ENCODE measurements at places on chromosomes 11 and 22.

DNA sequence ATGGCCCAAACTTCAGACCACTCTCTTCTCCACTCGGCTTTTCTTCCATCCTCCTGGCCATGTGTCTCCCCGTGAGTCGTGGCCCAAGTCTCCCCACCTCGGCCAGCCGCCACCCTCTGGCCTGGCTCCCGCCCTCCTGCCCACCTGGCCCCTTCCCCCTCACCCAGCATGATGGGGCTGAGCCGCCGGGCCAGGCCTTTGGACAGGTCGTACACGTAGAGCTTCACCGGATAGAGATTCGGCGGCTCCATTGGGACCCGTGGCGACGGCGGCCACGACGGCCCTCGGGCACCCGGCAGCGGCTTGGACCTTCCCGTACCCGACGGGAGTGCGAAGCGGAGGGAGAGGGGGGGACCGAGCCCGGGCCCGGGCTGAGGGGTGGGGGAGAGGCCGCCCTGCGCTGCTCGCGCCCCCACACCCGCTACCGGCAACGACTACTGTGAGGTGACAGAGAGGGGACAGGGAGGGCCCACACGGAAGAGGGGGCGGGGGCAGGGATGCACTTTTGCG is at the start of gene DESI1:
Gene DESI1, minus strand, starts transcription at position 455 of the 510 bp plus-strand sequence. Its CDS starts 204 bp downstream, at position 251.
- DNase-seq = no peak

DNA sequence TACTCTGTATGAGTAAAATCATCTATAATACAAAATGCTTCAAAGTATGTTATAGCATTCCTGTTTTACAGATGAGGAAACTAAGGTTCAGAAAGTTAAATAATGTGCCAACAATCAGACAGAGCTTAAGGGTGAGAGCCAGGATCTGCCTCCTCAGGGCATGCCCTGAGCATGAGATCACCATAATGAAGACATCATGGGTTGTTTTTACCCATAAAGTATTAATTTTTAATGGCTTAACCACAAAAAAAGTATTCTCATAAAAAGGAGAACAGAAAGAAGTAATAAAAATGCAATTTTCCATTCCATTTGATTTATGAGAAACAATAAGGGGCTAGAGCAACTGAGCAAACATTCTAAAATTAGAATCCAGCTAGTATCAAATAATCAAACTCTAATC is 534.3 kb upstream of the ARHGAP42 start:
- no peak for DNase-seq

DNA sequence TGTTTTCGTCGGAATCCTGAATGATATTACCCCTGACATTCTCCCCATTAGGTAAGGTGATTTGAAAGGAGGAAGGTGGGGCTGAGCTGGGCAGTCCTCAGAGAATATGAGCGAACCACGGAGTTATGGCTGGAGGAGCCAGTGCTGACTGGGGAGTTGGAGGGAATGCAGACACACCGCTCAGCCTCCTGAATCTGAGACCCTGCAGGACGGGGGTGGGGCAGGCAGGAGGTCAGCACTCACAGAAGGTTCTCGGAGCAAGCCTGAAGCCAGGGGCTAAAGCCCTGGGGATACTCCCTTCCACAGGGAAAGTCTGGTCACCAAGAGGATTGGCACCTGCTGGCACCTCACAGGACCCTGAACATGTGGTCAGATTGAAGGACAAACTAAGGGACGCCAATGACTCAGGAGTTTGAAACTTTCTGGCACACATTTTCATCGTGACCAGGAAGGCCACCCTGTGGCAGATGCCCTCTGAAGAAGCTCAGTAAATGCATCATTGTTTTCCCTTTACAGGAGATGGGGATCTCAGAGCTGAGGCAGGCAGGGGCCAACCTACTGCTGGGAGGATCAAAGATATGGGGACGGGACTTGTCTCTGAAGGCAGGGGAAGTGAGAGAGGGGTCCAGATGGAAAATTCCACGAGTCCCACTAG is 26.9 kb upstream of the FCHSD2 start:
- no peak for DNase-seq

DNA sequence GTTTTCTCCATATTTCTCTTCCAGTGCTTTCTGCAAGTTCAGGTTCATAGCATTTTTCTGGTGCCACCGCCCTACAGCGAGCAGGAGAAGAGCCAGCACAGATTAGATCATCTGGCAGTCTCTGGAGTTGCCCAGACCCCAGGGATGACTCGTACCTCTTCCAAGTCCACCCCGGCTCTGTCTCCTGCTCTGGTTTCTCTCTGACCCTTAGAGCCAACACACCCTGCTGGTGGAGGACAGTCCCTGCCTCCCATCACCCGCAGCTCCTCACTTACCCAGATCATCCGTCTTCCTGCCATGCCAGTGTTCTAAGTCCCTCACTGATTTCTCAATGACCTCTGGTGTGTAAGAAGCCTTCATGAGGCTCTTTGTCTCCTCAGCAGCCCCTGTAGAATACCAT is 28.0 kb downstream of the TST start:
- no peak for DNase-seq

- DNase-seq = peak; percentile 78
Measured at GRCh38 chr11:43504316-43504950, 145.7 kb downstream of the TTC17 start.

- no peak for DNase-seq
Measured at GRCh38 chr22:23903328-23903971, 9.3 kb downstream of the MIF start.

GRCh38 chr11:34314936-34315335 is 42.9 kb downstream of the ABTB2 start:
- DNase-seq = no peak

DNA sequence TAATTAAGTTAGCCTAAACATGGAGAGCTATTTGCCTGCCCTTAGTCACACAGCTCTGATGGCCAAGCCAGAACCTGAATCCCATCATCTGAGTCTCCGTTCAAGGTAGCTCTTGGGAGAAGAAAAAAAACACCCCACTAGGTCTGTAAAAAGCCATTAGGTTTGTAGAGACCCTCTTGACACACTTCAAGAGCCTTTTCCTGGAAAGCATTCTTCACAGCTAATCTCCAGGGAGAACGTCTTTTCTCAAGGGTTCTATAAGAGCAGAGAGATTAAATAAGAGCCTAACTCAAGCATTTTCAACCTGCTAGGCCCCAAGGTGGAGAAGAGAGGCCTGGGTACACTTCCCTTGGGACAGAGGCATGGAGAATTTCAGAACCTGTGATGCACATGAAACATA is 61.6 kb upstream of the NAV2 start:
- DNase-seq = no peak

- no peak for DNase-seq
Measured at GRCh38 chr11:117072517-117073461, 25.4 kb downstream of the SIK3 start.

- peak; percentile 68 for DNase-seq
Measured at GRCh38 chr11:120229451-120230424, 10.2 kb upstream of the POU2F3 start.

DNA sequence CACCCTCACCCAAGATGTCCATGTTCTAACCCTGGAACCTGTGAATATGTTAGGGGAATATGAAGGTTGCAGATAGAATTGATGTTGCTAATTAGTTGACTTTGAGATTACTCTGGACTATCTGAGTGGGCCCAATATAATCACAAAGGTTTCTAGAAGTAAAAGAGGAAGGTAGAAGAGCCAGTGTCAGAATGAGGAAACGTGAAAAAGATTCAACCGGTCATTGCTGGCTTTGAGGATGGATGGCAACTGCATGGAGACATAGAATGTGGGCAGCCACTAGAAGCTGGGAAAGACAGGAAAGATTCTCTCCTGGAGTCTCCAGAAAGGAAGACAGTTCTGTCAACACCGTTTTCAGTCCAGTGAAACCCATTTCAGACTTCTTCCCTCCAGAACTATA is 86.6 kb downstream of the CLPB start:
- DNase-seq = no peak

GRCh38 chr11:118870396-118871343 is 13.0 kb upstream of the CXCR5 start:
- no peak for DNase-seq

- DNase-seq = peak; percentile 81
Measured at GRCh38 chr11:8832571-8833260, 78.3 kb upstream of the AKIP1 start.

DNA sequence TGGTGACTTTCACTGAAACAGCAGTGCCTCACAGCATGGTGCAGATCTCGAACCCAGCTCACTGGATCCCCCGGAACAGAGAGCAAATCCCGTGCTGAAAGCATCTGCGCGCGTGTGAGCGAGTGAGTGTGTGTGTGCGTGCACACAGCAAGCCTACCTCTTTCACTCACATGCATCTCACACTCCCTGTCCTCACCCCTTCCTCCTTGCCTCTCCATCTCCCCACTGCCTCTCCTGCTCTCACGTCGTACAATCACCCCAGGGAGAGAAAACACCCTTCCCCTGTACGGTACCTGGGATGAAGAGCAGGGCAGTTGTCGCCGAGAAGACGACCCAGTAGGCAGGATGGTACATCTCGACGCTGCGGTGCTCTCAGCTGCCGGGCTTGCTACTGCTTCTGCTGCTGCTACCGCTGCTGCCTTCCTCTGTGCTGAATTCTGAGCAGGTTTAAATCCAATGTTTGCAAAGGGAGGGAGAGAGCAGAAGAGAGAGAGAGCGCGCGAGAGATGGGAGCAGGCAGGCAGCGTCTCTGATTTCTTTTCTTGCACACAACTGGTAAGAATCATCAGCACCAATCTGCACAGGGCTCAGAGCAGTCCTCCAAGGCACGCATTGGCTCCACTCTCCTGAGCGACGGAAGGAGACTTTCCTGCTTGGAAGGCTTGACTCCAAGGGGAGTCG is at the start of gene OPCML:
Gene OPCML, minus strand, starts transcription at position 531 of the 681 bp plus-strand sequence.
- DNase-seq = peak; percentile 87

GRCh38 chr11:1205987-1206331 is 16.9 kb upstream of the MUC5B start:
- DNase-seq = no peak

DNA sequence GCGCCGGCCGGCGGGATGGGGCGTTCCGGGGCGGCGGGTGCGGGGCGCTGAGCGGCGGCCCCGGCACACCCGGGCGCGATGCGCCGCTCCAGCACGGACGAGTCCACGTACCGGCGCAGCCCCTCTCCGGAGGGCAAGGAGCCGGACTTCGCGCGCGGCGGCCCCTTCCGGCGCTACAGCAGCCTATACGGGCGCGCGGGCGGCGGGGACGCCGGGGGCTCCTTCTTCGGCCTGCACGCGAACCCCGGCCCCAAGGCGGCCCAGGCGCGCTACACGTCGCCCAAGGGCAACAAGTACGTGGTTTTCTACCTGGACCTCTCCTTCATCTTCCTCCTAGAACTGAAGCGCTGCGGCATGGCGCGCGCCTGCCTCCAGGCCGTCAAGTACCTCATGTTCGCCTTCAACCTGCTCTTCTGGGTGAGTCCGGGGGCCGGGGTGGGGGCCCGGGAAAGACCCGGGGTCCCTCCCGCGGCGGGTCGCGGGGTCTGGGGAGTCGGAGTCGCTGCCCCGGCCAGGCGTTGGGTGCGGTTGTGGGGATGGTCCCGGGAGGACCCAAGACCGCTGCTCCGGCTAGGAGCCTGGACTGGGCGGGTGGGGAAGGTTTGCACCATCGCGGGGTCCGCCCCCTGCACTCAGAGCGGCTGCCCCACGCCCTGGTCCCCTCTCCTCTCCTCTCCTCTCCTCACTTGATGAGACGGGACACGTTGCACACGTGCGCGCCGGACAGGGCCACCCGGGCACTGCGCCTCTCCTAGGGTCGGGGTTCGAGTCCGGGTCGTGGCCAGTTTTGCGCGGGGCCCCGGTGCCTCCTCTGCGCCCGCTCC is 7.5 kb downstream of the TSPAN4 start:
- no peak for DNase-seq

DNA sequence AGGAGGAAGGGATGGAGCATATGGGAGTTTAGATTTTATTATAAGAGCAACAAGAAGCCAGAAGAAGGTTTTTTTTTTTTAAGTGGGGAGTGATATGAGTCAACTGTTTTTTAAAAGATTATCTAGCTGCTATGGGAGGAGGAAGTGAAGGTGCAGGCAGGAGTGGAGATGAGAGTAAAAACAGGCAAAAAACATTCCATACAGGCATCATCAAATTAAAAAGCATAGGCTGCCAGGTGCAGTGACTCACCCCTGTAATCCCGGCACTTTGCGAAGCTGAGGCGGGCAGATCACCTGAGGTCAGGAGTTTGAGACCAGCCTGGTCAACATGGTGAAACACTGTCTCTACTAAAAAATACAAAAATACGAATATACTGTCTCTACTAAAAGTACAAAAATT is 368.4 kb upstream of the MTNR1B start:
- DNase-seq = no peak

Measured in brain (organoid and tissue), 16 donors.